ENCODE measurements at places on chromosomes 5 and 9.
A peak's percentile ranks its signal among the peaks of the same experiment; 100 is the strongest.

DNA sequence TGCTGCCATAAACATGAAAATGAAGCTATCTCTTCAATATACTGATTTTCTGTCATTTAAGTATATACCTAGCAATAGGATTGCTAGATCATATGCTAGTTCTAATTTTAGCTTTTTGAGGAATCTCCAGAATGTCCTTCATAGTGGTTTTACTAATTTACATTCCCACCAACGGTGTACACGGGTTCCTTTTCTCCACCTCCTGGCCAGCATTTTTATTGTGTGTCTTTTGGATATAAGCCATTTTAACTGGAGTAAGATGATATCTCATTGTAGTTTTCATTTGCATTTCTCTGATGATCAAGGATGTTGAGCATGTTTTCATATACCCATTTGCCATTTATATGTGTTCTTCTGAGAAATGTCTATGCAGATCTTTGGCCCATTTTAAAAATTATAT is 446.5 kb downstream of the GABRG2 start:
- DNase-seq: no peak

DNA sequence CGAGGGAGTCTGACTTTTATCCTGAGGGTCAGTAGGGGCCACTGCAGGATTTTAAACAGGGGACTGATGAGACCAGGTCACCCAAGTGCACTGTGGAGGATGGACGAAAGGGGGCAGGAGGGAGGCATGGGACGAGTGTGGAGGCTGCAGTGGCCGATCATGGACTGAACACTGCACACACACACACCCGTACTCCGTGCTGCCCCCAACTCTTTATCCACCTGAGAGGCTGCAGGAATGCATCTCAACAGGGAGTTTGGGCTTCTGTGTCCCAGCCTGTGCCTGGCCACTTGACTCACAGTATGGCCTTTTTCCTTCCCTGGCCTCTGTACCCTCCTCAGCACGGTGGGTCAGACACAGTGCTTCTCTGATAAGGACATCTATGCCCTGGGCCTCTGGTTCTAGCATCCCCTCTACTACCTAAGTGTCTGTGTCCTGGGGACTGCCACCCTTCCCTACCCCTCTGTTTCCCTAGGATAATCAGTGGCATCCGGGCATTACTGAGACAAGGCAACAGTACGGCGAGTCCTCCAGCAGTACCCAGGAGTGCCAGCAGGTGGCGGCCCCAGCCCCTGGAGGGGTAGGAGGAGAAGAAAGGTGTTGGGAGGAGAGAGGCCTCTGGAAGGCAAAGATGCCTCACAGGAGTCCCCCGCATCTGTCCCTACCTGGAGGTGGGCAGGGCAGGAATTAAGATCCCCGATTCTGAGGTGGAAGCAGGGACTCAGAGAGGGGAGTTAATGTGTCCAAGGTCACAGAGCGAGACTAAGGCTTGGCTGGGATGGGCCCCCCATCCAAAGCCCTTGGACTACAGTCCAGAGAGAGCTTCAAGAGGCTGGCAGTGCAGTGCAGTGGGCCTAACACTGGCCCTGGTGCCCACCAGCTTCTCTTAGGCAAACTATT is 5.1 kb upstream of the CDX1 start:
- DNase-seq: peak; percentile 97

GRCh38 chr5:135975122-135975521 is 20.3 kb upstream of the LECT2 start:
- no peak for DNase-seq

- no peak for DNase-seq
Observed at GRCh38 chr5:137374110-137374714, 124.9 kb downstream of the SPOCK1 start.

DNA sequence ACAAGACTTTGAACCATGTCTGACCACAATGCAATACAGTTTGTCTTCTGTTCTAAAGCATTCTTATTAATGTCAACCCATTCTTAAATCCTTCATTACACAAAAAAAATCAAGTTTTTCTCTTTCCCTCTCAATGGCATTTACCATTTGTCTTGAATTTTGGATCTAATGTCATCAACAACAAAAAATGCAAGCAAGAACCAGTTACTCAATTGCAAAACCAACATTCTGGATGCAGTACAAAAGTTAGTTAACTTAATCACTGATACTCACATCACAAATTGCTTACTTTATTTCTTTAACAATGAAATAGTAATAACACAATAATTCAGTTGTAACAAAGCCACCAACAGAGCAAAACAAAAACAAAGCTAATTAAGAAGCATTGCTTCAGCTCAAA is 6.0 kb downstream of the C9orf40 start:
- no peak for DNase-seq

- DNase-seq: peak; percentile 30
Observed at GRCh38 chr9:94639999-94640376, 670 bp upstream of the FBP1 start.

GRCh38 chr9:78940121-78940855 is 631.5 kb upstream of the TLE4 start:
- DNase-seq: no peak

GRCh38 chr9:15140051-15140450 is 167.0 kb downstream of the TTC39B start:
- no peak for DNase-seq

DNA sequence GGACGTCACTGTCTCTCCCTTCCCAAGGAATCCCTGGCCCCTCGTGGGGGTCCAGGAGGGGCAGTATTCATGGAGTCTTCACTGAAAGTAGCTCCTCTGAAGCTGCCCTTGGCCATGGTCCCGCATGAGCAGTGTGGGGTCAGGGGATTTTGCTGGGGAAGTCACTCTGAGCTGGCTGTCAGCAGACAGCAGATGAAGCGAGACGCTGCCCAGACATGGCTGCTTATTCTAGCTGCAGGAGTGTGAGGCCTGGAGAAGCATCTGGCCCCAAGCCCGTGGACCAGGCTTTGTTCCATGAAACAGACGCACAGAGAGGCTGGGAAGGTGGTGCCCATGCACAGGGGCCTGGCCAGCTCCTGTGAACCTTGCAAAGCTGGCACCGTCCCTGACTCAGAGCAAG is 21.5 kb upstream of the ASS1 start:
- no peak for DNase-seq

DNA sequence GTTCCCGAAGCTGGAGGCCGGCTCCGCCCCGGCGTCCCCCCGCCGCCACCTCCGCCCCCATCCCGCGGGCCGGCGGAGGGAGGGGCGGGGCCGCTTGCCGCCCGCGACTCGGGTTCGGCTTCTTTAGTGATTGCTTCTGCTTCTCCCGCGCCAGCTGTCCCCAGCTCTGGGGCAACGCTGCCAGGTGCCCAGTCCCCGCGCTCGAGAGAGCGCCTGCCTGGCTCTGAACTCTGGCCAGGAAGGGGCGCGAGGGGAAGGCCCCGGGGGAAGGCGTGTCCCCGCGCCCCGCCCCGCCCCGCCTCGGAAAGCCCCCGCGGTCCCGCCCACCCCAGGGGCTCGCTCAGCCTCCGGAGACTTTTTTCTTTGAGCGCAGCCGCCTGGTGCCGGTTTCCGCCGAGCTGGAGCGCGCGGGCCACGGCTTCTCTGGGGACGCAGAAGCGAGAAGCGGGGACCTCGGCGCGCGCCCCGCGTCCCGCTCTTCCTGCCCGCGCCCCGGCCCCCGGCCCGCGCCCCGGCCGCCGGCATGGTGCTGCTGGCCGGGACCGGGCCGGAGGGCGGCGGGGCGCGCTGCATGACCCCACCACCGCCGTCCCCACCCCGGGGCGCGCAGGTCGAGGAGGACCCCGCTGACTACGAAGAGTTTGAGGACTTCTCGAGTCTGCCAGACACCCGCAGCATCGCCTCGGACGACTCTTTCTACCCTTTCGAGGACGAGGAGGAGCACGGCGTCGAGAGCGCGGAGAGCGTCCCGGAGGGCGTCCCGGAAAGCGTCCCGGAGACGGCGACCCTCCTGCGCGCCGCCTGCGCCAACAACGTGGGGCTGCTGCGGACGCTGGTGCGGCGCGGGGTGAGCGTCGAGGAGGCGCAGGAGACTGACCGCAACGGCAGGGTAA is at the start of gene ANKRD33B:
ANKRD33B (plus strand) TSS at position 126 of the 893 bp plus-strand sequence; CDS start at position 524, 398 bp downstream.
- peak; percentile 64 for DNase-seq

GRCh38 chr5:157925786-157926671 is 67.1 kb upstream of the CLINT1 start:
- DNase-seq: no peak

DNA sequence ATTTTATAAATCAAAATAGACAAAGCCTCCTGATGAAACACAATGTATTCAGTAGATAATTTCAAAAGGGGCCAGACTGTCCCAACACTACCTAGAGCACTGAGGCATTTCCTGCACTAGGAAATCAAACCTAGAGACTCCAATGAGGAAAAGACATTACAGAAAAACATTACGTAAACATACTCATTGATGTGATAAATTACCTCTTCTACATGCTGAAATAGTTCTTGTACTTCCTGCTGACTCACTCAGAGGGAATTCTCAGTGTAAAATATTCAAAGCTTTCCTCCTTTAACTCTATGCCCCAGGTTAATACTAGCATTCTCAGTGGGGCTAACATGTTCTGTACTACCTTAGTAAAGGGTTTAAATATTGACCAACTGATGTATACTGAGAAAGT is 178.0 kb downstream of the ESM1 start:
- no peak for DNase-seq

DNA sequence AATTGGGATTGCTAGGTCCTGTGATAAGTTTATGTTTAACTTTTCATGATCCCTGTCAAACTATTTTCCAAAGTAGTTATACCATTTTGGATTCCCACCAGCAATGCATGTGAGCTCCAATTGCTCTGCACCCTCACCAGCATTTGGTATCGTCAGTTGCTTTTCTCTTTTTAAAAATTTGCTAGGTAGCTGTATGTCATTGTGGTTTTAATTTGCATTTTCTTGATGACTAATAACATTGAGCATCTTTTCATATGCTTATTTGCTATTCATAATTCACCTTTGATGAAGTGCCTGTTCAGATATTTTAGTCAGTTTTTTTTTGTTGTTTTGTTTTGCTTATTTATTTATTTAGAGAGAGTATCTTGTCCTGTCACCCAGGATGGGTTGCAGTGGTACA is 12.5 kb downstream of the TAF1L start:
- no peak for DNase-seq

- DNase-seq: no peak
Observed at GRCh38 chr5:75756211-75756610, 39.0 kb upstream of the POC5 start.

DNA sequence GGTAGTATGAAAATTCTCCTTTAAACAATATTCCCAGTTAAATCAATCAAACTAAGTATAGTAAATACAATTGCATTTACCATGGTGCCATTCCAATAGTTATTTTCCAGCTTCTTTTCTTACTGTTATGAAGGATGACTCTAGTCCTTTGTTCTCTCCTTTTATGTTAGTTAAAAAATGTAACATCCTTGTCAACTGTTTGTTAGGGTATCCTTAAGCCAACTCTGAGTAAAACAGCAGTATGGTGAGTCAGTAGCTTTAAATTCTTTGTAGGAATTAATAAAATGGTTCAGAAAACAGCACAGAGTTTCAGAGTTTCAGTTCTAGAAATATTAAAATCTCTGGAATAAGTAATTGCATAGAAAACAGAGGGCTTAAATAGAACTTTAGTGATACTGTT is 384.4 kb downstream of the MTRR start:
- DNase-seq: no peak

- no peak for DNase-seq
Observed at GRCh38 chr9:127305838-127306226, 41.3 kb downstream of the GARNL3 start.

GRCh38 chr5:56673171-56673570 is 142.2 kb upstream of the MAP3K1 start:
- DNase-seq: no peak

- DNase-seq: no peak
Observed at GRCh38 chr9:126650404-126651341, 36.9 kb downstream of the LMX1B start.

DNA sequence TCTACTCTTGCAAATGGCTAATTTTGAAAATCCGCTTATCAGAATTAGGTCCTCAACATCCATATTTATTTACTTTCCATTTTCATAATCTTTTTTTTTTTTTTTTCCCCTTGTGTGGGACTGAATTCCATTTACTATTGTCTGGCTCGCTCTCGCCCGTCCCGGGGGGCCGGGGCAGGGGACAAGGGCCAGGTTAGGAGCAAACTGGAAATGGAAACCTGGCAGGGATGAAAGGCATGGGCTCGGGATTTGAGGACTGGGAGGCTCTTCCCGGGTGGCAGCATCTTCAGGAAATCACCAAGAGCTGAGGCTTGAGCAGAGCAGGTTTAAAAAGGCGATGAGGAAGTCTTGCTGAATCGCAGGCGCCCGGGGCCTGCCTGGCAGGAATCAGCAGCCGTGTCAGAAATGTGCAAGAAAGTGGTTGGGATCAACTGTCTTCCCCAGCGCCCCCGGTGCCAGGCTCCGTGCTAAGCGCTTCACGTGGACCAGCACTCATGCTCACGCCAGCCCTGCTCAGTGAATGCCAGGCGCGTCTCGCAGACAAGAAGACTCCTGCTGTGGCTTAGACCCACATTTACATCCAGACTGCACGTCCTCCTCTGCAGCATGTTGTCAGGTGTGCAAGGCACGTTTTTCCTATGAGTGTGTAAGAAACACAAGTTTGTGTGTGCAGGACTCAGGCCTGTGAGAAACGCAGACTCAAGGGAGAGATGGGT is 66.3 kb upstream of the UNC5A start:
- DNase-seq: peak; percentile 2

DNA sequence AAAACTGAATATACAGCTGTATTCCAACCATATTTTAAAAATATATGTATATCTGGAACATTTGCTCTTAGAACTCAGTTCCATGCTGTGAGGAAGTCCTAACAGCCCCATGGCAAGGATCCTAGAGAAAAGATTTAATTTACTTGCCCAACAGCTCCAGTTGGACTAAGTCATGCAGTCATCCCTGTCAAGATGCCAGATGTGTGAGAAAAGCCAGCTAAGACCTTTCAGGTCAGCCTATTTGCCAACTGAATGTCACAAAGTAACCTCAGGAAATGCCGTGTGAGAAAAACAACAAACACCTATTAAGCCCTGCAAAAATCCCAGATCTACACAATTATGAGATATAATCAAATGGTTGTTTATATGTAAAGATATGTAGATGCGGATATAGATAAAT is 416.3 kb downstream of the NR2F1-AS1 start:
- no peak for DNase-seq

DNA sequence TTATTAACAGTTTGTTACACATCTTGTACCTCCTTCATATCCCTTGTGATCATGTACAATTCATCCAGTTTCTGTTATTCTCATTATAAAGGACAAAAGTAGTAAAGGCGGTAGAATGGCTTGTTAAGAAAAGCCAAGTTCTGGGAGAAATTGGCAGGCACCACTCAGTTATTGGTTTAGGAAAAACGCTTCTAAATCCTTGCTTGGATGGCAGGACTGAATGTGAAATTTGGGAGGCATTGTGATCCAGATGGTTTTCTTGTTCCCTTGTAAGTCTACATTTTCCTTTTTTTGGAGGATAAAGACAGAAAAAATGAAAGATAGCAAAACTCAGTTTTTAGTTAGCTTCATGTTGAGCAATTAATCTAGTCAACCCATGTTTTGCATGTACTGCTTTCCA is 130.2 kb downstream of the MAT2B start:
- DNase-seq: no peak

- no peak for DNase-seq
Observed at GRCh38 chr9:13865869-13866268, 448.1 kb downstream of the NFIB start.

GRCh38 chr9:112493393-112494137 is 6.9 kb downstream of the KIAA1958 start:
- no peak for DNase-seq

Data from endothelial cell (in vitro differentiated cells).